Effector CD8-positive, alpha-beta T cell (primary cell): ENCODE measurements at places on chromosomes 5 and 9.

GRCh38 chr5:144144956-144145751 is 25.3 kb downstream of the YIPF5 start:
- DNase-seq, result no peak

DNA sequence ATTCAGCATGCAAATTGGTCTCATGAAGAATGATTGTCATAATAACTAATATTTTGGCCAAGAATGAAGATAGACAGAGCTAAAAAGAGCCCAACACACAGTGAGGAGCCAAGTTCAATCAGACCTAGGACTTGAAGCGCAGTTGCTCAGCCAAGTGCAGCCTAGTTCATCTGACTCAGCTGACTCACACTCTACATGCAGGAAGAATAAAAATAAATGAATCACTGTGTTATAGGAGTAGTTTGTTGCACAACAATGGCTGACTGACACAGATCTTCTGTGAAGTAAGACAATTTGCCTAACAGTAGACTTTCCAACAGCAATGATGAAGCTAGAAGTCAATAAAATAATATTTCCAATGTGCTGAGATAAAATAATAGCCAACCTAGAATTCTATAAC is 261.5 kb downstream of the CEMIP2 start:
- DNase-seq, result no peak

- no peak for DNase-seq
Measured at GRCh38 chr5:59584858-59585846, 308.4 kb downstream of the PDE4D start.

GRCh38 chr5:39717176-39717897 is 292.6 kb upstream of the DAB2 start:
- DNase-seq, result no peak

- no peak for DNase-seq
Measured at GRCh38 chr5:32848681-32849080, 137.6 kb downstream of the NPR3 start.

DNA sequence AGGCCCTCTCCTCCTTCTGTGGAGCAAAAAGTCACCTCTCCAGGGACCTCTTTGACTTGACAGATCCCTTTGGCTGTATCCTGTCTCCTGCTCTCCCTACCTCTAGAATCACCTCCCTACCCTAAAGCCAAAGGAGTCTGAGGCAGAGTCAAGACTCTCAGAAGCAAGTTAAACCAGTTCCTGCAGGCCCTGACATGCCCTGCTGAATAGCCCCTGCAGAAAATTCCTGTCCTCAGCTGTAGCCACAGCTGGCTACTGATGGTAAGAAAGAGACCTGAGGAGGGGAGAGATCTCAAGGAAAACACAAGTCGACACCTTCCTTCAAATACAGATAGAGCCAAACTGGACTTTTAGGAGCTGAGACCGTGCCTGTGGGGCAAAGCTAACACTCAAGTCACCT is 23.7 kb upstream of the UBAP2 start:
- no peak for DNase-seq

DNA sequence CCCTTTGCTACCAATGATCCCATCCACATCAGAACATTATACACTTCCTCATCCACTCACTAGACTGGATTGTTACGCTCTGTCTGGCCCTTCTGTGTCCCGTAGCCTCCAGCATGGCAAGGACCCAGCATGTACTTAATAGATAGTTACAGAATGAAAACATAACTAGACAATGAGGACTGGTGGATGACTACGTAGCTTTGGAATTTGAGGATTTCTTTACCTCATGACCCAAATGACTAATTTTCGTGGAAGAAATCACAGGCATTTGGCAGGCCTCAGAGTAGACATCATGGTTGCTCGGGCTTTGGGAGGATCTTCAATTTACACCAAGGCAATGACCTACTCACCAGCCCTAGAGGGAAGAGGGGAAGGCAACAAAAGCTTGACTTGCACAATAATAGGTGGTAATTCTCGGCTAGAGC is 299.8 kb downstream of the TLE1 start:
- no peak for DNase-seq

DNA sequence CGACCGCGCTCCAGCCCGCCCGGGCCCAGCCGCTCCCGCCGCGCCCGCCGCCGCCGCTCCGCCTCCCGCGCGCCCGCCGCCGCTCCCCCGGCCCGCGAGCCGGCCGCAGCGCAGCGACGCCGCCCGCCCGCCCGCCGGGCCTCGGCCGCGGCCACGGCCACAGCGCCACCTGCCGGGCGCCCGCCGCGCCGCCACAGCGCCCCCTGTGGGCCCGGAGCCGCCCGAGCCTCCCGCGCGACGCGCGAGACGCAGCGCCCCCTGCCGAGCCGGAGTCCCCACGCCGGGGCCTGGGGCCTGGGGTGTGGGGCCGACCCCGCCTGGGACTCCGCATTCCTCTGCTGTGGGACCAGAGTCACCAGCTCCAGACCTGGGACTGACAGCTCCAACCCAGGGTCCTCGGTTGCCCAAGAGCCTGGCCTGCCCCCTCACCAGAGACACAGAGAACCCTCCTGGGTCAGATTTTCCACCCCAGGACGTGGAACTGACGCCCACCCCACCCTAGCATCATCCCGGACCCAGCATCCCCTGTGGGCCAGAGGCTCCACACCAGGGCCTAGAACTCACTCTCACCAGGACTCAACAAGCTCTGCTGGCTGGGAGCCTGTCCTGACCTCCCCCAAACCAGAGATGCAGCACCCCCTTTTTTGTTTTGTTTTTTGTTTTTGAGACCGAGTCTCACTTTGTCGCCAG is at the start of gene RAPGEF1:
TSS of gene RAPGEF1 (minus strand) at position 118 of the 690 bp plus-strand sequence. CDS start 246 bp downstream, outside the sequence.
- peak; percentile 74 for DNase-seq

DNA sequence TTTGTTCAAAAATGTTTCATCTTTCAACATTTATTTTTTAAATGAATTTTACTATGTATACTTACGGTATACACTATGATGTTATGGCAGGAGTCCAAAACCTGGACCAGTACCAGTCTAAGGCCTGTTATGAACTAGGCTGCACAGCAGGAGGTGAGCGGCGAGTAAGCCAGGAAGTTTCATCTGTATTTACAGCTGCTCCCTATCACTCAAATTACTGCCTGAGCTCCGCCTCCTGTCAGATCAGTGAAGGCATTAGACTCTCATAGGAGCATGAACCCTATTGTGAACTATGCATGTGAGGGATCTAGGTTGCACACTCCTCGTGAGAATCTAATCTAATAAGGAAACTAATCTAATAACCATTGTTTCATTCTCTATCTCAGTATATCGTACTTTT is 715.5 kb upstream of the PTPRD start:
- no peak for DNase-seq

DNA sequence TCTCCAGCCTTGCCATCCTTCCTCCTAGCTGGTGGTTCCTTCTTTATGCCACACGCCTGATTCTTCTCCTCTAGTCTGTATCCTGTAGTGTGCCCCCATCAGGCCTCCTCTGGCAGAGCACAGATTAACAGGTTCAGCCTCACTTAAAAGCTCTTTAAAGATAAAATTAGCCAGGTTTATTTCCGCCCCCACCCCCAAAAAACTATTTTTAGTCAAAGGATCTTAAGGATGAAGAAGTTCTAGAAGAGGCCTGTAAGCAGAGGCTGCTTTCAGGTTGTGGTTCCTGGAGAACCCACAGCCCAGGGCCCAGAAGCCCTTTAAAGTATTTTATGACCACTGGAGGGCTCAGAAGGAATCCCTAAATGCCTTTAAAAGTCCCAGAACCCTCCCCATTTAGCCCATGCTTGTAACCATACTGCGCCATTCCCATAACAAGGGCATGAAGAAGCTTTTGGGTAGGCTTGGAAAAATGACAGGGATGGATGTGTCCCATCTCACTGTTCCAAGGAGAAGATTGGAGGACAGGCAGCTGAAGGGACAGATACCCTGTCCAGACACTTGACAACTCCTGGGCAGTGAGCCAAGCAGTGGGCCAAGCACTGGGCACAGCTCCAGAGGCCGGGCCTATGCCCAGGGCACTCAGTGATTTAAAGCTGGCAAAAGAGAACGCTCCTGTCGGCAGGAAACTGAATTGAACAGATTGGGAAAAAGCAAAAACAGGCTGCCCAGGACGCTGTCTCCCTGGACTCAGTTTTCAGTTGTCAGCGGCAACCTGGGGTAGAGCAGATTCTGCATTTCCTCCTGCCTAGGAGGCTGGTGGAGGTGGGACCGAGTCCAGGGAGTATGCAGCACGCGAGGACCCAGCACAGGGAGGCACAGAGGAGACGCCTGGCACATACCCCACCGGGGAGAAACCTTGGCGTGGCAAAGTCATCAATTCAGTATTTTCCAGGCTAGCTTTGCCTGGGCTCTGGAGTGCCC is 106.3 kb upstream of the SSBP2 start:
- no peak for DNase-seq

GRCh38 chr5:173297813-173298212 is 30.4 kb downstream of the STC2 start:
- no peak for DNase-seq

DNA sequence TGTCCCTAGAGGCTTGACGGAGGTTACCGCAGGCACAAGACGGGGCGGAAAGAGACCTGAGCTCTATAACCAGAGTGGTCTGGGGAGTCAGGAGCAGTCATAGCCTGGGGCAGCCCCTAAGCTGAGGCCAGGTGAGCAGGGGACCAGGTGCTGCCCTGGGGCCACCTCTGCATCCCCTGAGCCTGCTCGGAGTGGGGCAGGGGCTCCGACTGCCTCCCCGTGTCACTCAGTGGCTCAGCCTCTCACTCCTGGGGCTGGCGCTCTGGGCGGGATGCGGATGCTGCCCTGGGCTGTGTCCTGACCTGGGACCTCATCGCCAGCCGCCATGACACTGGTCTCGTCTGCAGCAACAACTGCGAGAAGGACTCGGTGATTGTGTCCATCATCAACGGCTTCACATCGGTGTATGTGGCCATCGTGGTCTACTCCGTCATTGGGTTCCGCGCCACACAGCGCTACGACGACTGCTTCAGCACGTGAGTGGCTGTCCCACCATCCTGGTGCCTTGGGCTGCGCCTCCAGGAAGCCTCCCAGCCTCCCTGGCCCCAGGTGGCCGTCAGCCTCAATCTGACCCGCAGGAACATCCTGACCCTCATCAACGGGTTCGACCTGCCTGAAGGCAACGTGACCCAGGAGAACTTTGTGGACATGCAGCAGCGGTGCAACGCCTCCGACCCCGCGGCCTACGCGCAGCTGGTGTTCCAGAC is 8.8 kb upstream of the SLC6A18 start:
- DNase-seq, result no peak

DNA sequence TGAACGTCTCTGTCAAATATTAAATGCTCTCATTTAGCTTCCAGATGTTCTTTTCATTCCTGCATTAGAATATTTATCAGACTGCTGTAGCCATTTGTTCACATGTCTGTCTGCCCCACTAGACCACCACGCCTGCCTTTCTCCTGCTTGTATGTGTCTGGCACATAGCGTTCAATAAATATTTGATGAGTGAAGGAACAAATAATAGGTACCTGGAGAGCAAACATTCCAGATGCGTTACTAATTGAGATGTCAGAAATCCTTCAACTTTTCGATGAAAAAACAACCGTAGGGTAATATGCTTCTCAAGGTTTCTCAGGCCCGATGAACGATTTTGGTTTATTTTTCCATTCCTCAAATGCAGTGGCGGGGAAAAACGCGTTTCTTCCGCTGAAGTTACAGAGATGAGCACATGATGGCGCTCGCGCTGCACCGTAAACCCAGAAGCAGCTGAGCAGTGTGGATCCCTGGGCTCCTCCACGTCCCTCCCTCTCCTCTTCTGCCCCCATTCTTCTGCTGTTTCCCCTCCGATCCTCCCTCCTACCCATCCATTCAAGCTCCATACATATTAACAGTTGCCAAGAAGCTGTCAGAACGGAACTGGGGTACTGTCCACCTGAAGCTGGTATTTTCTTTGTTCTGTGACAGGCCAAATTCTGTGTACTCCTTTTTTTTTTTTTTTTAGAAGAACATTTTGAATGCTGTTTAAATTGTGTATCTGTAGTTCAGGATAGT is 245.4 kb downstream of the MPDZ start:
- DNase-seq, result no peak

GRCh38 chr5:73256012-73256411 is 83.0 kb downstream of the TMEM174 start:
- no peak for DNase-seq

GRCh38 chr5:160105686-160106360 is 13.4 kb downstream of the PWWP2A start:
- DNase-seq, result no peak

DNA sequence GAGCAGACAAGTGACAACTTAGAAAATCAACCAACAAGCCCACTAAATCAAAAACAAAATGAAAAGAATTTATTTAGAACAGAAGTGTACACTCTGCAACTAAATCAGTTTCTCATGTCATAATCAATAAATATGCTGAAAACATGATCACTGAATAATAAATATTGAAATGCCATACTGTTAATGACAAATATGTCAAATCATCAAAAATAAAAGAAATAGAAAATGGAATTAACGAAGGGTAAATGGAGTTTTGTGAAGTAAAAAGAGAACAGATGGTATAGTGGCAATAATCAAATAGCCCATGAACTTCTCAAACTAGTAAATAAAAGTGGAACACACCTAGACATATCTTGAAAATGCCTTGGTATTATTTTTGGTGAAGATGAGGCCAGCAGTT is 744.9 kb downstream of the TAF11L14 start:
- no peak for DNase-seq

- DNase-seq, result no peak
Measured at GRCh38 chr9:94212091-94212490, 47.0 kb upstream of the ZNF169 start.

- no peak for DNase-seq
Measured at GRCh38 chr5:56215019-56215830, 17.9 kb downstream of the ANKRD55 start.

DNA sequence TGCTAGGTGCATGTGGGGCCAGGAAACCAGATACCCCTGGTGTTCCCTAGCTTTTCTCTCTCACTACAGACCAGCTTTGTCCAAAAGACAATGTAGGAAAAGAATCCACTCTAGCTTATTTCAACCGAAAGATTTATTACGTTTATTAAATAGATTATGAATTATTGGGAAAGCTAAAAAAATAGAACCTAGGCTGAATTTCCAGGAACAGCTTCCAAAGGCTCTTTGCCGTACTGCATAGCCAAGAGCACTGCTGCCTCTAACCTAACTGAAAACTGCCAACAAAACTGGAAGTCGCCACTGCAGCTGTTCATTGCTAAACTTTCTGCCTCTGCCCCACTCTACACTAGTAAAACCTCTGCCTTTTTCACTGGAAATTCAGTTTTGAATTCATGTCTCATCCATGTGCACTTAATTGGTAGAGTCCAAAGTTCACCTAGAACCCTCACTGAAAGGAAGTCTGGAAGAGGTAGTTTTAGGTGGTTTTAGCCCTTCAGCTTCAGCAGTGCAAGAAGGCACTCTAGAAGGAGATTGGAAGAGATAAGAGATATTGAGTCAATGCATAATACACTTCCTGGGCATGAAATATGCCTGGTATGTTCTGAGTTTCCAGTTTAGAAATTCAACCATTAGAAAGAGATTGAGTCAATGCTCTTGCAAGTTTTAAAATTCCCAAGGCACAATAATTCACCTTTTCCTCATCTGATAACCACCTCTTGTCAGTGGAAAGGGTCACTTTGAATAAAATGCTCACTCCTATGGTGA is 927.9 kb downstream of the MAT2B start:
- DNase-seq, result no peak

DNA sequence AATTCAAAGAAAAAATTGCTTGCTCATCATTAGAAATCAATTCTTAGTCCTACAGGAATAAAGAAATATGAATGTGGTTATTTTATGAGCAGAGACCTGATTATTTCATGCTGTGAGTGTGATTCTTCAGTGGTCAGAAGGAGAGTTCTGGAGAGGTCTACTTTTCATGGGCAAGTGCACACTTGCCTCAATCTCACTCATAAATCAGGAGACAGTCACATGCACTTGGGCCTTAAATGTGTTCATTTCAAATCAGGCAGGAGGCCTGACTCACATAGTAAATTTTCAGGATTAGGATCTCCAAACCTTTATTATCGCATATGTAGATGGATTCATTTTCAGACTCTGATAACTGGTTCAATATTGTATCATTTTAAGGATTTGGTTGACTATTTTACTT is 323.2 kb upstream of the CCNH start:
- DNase-seq, result no peak
